ENCODE measurements at places on chromosomes 5 and 9.

DNA sequence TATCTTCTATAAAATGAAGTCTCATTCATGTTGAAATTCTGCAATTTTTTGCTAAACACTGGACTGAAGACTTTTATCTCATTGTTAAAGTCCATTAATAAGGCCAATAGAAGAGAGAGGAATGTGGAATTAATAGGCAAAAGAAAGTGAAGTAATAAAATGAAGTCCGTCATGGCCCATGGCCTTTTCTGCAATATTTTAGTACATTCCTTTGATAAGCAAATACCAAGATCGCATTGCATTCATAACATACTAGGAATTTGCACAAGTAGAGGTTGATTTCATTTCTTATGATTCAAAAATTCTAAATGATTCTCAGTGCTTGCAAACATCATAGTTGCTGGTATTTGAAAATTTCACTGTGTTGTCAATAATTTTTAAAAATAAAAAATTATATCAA lies 664.0 kb downstream of the NR2F1-AS1 start:
- no peak for DNase-seq

GRCh38 chr5:55173687-55174230 lies 782 bp upstream of the CDC20B start:
- DNase-seq, result no peak

DNA sequence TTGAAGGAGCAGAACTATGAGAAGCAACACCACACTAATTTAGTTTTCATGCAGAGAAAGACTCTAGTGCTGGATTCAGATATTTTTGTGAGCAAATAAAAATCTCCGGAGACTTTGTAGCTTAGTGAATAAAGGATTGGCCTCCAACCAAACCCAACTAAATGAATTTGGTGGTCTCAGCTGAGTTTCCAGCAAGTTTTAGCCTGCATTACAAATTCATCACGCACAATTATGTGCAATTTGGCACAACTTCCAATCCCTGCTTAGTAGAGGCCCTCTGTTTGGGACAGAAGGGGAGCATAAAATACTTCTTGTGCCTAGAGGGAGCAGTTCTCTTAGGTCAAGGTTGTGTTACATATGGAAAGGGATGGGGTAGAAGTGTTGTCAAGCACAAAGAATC lies 112.3 kb upstream of the ADAMTSL1 start:
- no peak for DNase-seq

GRCh38 chr9:126838895-126839294 lies 21.5 kb upstream of the ZBTB34 start:
- DNase-seq, result peak; percentile 64

DNA sequence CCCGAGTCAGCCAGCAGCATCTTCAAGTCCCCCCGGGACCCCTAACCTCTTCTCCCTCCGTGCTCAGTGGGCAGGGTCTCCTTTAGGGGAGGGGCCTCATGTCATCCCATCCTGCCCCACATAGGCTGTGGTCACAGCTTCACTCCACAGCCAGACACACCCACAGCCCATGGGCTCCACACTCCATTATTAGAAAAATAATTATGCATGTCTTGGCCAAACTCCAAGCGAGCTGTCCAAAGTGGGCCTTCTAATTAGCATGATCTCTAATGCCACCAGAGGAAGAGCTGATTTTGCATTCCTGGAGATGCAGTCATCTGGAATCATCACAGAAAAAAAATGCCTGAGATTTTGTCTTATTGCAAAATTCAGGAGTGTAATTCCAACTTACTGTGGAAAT lies 418.2 kb downstream of the IRX2 start:
- no peak for DNase-seq

- no peak for DNase-seq
These were observed 5.5 kb downstream of the MARCHF3 start for GRCh38 chr5:127024821-127025220.

DNA sequence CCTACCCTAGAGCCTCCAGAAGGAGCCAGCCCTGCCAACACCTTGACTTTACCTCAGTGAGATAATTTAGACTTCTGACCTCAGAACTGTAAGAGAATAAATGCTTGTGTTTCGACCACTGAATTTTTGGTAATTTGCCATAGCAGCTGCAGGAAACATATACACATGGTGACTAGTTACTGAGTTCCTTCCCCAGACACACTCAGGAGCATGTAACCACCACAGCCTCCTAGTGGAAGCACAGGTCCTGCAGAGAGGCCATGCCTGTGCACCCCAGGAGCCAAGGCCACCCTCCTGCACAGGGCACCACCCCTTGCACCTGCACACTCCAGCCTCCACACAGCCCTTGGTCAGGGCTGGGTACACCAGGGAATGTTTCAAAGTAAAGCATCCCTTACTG lies 7.6 kb upstream of the CAMSAP1 start:
- no peak for DNase-seq

DNA sequence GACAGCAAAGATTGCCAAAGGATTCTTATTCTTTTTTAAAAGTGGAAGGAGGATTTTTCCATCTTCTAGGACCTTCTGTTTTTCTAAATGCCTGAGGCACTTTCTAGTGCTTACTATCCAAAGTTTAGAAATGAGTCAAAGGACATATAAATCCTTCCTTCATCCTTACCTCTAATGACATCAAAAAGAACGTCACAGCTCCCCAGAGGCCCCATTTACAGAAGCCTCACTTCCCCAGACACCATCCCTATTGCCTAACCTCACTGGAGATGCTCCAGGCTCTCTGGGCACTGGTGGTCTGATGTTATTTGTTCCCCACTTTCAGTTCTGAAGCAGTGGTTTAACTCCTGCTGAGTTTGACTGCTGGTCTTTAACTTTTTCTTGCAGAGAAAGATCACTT lies 504.3 kb downstream of the AGTPBP1 start:
- DNase-seq, result no peak

- DNase-seq, result no peak
These were observed 88.4 kb downstream of the CDH12 start for GRCh38 chr5:22764736-22765135.

GRCh38 chr9:109110329-109111021 lies 9.3 kb downstream of the TMEM245 start:
- DNase-seq, result no peak

DNA sequence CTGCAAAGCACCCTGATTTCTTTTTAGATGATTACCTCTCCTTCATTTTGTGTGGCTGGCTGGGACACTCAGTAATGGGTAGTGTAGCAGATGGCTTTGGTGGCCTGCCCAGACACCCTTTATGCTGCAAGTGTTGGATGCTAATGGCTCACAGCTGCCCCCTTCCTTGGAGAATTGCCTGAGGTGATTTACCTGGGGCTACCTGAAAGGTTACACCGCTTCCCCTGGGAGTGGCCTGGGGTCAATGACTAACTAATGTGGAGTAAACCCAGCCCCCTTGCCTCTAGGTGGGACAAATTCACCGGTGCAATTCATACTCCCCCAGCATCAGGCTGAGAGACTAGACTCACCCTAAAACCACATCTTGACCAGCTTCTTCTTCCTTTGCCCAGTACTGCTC lies 23.5 kb upstream of the HAND1 start:
- DNase-seq, result no peak

DNA sequence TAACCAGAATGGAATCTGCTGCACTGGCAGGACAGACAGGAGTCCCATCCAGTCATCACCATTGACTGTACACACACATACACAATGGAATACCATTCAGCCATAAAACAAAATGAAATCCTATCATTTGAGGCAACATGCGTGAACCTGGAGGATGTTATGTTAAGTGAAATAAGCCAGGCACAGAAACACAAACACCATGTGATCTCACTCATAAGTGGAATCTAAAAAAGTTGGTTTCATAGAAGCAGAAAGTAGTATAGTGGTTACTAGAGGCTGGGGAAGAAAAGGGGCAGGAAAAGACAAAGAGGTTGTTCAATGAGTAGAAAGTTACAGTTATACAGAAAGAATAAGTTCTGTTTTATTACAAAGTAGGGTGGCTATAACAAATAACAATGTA lies 884.0 kb upstream of the ACO1 start:
- DNase-seq, result no peak

GRCh38 chr9:91771027-91771426 lies 179.0 kb downstream of the ROR2 start:
- DNase-seq, result no peak

DNA sequence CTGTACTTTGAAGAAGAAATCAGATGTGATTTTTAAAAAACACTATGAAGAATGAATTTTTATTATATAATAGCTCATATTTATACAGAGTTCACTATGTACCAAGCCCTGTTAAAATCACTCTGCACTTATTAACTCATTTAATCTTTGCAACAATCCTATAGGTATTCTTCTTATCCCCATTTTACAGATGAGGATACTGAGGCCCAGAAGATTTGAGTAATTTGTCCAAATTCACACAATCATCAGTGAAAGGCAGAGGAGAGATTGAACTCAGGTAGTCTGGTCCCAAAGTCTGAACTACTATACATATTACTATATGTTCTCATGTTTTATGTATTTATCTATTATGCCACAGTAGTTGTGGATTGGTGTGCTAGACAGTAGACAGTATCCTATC lies 16.1 kb downstream of the PLAC8L1 start:
- DNase-seq, result no peak

DNA sequence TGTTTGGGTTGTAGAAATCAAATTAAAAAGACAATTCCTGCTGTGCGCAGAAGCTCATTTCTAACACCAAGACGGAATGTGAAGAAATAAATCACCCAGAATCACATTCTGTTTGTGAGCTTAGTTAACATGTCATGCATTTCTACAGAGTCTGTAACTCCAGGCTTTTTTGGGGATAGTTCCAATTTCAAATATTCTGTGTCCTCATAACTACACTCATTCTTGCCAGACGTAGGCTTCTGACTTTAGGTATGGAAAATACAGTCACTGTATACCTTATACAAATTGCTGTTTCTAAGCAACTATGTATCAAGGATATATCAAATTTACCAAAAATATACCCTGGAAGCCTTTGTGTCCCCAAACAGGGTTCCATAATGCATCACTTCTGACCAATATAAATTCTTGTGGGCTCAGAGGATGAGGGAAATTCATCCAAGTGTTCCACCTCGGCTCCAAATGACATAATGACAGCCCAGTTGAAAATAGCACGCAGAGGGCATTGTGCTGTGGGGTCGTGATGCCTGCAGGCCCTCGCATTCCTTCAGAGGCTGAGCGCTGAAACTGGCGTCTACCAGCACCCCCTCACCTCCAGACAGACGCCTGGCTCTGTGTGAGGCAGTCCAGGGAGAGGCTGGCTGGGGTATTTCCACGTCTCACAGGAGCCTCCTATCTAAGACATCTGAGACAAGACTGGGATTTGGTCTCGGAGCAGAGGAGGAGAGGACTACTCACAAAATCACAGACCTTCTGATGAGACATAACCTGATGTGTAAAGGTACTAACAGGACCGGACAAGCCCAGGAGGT lies 79.8 kb downstream of the KLF4 start:
- DNase-seq, result no peak

DNA sequence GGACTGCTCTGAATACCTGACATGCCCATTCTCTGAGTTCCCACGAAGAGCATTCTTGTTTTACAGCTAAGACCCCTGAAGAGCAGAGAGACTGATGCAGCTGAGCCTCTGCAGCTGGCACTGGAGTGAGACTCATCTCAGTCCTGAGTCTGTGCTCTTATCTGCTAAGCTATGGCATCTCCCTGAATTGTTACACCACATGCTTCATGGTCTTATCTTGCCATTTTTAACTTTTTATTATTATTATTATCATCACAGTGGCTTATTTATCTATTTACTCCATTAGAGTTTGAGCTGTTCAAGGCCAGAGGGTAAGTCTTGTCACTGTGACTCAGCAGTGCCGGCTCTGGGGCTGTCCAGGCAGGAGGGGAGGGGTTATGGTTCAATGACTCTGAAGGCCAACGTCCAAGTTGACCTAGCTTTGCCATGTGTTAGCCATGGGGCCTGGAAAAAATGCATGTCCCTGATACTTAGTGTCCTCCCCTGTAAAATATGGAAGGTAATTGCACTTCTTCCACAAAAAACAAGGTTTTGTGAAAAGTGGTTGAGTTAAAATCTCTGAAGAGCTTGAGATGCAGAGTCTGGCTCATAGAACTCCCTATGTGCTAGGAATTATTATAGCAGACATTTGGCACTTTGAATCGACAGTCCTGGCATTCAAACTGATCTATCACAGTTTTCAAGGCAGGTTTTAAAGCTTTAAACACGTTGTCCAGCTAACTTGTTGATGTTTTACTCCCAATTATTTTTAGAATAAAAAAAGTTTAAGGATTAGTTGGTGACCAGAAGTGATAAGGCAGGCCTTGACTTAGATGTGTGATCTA lies 94.6 kb downstream of the ALDH1A1 start:
- no peak for DNase-seq

DNA sequence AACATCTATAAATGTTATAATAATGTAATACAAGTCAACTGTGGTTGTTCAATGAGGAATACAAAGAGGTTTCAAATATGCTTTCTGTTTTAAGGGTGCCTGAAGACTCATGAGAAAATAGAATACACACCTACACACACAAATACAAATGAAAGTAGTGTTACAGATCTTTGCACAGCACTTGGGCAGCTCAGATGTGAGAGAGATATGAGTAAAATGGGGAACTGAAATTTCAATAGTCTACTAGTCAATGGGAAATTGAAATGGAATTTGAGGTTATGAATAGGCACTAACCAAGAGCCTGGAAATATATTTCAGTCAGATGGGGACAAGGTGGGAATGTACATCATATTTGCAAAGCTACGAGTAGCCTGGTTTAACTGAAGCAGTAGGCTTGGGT lies 96.6 kb downstream of the ISL1 start:
- peak; percentile 0 for DNase-seq

GRCh38 chr5:127826011-127826410 lies 122.8 kb downstream of the CCDC192 start:
- no peak for DNase-seq

- DNase-seq, result no peak
These were observed 400.9 kb downstream of the SPOCK1 start for GRCh38 chr5:137098238-137098637.

DNA sequence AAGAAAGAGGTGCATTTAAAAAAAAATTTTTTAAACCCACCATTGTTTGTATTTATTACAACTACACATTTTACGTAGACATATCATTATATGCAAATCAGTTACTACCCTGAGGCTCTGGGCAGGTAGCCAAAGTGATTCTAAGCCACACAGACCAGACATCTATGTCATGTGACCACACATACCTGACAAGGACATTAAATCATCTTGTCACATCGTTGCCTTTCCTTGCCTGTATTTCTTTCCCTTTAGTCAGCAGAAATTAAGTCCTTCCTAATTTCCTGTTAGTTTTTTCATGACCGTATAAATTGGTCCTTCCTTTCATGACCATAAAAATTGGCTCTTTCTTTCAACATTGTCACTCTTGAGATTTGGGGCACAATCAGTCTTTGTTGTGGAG lies 134.2 kb upstream of the MARCHF11 start:
- no peak for DNase-seq

GRCh38 chr5:7745882-7746610 lies 104.9 kb downstream of the CFAP90 start:
- peak; percentile 5 for DNase-seq

GRCh38 chr5:150323819-150324218 lies 21.1 kb upstream of the ARSI start:
- DNase-seq, result no peak

DNA sequence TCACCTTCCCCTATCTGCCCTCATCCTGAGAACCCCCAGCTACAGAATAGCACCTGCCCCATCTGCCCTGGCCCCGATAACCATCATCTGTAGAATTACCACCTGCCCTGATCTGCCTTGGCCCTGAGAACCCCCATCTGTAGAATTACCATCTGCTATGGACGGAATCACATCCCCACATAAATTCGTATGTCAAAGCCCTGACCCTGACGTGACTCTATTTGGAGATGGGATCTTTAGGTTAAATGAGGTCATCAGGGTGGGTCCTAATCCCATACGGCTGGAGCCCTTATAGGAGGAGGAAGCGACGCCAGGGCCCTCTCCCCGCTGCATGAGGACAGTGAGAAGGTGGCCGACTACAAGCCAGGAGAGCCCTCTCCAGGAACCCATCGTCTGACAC lies 32.6 kb downstream of the SARDH start:
- DNase-seq, result no peak

Measured in GM12864 (cell line).